ENCODE measurements at places on chromosomes 6 and 20.

DNA sequence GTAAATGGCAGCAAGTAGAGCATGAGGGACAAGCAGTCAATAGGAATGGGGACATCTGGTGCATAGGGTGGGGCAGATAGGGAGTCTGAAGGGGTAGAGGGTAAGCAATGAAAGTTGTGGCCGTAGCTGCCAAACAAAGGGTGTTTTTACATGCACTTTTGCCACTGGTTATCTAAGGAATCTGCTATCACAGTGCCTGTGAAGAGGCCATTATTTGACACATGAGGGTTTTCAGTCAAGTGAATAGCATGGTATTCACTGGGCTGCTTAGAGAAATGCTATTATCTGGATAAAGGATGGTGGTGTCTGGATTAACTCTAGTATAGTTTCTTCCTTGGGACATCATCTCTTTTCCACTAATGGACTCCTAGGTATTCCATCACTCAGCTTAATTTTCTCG is 118.2 kb downstream of the CARMIL1 start:
- no peak for DNase-seq

GRCh38 chr6:31947070-31947675 is 1.3 kb downstream of the CFB start:
- DNase-seq, result no peak

- DNase-seq, result no peak
These were observed 27.0 kb downstream of the TOX2 start for GRCh38 chr20:43941476-43942200.

DNA sequence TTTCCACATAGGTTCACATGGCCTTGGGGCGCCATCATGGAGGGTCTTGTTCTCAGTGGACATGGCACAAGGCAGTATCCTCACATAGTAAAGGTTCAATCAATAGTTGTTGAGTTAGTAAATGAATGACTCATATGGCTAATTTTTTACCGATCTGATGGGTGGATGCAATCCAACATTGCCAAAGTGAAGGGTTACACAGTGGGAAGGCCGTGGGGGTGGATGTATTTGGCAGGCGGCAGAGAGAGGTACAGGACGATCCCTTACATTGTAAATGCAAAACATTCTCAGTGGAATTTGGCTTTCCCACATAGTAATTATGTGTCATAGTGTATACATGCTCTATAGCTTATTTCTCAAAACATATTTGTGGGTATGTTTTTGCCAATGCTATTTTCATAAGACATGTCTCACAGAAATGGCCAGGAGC is 21.0 kb upstream of the PDE7B start:
- no peak for DNase-seq

GRCh38 chr20:2114990-2115681 is 13.5 kb downstream of the STK35 start:
- DNase-seq, result no peak

DNA sequence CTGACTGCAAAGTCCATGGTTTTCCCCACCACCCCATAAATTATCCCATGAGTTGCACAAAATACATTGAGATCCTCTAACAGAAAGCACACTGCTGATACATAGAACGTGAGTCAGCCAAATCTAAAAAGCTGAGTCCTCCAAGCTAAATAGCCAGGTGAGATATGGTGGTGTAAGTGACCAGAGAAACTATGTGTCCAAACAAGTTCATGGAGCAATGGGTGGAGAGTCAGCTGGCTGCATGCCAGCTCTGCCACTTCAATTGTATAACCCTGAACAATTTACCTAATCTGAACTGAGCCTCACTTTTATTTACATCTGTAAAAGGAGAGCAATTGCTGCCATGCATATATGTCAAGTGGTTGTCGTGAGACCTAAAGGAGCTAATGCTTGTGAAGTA is 9.7 kb downstream of the SNAP25 start:
- DNase-seq, result no peak

GRCh38 chr6:9628819-9629218 is 786.1 kb downstream of the TFAP2A start:
- DNase-seq, result no peak

DNA sequence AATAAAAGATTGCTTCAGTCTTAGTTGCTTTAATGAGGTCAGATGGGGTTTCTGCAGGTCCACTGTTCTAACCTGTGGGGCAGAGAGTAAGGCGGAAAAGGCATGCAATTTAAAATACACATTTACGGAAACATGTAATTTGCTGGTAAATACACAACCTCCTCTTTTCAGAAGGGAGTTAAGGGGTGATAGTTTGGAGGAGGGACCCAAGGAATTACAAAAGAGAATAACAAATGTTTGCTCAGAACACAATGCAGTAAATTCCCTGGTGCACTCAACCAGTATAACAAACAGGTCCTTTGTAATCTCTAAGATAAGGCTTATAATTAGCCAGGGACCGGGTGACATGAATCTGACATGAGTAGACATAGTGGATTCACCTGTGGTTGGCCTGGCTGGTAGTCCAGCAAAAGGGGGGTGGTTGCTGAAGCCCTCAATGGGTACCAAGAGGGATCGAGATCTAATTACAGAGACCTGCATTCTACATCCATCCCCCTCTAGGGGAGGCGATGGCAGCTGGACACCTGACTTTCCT is 295.1 kb downstream of the PHACTR1 start:
- DNase-seq, result no peak

DNA sequence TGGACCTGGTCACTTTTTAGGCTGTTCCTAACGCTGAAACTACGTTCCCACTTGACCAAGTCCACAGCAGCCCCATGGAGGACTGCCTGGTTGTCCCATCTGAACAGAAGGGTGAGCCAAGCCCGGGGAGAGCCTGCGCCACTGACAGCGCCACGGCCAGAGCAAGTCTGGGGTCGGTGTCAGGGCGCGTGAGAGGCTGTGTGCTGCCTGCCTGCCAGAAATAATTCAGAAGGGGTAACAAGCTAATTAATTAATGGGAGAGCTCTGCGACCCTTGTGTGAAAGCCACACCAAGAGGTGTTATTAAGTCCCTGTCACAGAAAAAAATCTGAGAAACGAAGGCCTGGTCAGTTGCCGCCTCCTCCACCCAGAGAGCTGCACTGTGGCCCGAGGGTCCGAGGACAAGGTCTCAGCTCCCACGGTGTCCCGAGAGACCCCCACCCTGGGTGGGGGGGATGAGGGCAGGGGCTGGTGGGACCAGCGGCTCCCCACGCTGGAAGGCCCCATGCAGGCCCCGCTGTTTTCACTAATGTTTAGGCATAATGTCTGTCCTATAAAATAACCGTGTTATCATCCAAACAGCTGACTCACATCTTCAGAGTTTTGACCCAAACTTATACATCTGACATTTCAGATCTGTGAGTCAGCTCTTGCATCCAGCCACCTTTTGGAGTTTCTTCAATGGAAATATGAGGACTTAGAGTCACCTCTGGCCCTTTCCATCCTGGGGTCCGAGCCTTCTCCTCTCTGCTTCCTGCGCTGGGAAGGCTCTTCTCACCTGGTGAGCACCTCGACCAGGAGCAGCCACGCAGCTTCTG is 58.5 kb downstream of the DLL1 start:
- DNase-seq, result no peak

DNA sequence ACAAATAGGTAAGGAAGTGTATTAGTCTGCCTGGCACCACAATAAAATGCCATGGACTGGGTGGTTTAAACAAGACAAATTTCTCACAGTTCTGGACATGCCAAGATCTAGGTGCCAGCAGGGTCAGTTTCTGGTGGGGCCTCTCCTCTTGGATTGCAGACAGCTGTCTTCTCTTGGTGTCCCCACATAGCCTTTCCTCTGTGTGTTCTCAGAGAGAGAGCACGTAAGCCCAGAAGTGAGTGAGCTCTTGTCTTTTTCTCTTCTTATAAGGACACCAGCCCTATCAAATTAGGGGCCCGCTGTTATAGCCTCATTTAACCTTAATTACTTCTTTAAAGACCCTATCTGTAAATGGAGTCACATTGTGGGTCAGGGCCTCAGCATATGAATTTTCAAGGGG is 28.3 kb downstream of the SMPDL3A start:
- DNase-seq, result no peak

GRCh38 chr6:7129360-7129759 is 21.6 kb downstream of the RREB1 start:
- DNase-seq, result no peak

DNA sequence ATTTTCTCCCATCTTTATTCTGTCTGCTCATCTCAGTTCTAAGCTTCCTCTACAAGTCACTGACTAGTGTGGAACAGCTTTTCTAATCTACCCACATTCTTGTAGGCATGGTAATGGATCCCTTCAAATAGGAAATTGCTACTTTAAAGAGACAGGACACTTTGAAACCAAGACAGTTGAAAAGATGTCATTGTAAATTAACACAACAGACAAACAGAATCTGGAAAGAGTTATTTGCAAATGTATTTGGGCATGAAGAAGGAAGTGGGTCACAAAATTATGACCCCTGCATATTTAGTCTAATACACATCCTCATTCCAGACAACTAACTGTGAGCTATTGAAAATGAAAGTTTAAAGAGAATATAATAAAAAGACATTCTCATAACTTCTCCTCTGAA is 298.2 kb upstream of the MARCKS start:
- DNase-seq, result no peak

DNA sequence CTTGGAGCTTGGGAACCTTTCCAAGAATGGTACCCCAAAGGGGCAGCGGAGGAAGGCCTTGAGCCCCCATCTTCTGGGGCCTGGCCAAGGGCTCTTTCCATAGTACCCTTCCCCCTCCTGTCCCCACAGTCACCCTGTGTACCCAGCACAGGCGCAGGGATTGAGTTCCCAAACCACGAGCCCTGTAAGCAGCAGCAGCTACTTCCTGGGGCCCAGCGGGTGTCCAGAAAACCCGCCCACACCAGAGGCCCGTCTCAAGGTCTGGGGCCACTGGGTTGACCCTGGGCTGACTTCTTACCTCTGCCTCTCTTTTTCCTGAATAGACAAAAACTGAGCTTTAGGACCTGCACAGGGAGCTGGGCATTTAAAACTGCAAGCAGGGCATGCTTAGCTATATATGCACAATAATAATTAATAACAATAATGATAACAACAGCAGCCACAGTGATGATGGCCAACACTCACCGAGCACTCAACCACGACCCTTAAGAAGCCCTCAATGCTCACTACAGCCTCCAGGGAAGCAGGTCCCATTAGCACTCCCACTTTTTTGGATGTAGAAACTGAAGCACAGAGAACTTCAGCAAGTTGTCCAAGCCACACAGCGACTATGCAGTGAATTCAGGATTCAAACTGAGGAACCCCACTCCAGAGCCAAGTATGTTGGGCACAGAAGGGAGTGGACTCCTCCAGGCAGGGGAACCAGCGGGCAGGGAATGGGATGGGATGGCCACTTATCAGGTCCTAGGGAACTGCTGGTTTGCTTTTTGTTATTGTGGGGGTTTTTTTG is 14.5 kb downstream of the NOL4L start:
- no peak for DNase-seq

DNA sequence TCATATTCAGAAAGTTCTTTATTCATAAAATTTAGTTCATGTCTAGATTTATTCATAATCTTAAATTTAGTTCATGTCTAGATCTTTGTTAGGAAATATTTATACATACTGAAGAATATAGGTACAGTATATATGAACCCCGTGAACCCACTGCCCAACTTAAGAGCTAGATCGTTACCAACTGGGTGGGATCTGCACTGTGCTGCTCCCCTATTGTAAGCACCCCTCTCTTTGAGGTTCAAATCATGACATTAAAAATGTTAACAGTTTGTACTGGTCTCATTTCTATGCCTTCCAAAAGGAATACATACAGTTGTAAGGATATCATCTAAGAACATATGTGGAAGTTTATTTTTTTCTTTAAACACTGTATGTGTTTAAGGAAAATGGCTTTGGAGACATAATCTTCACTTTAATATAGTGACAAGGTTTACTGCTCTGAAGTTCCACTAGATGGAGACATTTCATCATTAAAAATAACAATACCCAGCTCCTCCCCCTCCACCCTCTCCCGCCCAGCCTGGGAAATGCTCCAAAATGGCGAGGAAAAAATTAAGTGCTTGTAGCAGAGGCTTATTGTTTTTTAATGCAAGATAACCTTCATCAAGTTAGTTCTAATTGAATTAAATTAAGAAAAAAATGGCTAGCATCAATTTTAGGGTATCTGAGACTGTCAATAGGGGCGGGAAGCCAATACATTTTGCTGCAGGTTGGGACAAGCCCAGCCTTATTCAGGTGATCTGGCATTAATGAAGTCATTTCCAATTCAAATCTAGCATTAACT is 104.1 kb upstream of the TRAF3IP2 start:
- DNase-seq, result no peak

DNA sequence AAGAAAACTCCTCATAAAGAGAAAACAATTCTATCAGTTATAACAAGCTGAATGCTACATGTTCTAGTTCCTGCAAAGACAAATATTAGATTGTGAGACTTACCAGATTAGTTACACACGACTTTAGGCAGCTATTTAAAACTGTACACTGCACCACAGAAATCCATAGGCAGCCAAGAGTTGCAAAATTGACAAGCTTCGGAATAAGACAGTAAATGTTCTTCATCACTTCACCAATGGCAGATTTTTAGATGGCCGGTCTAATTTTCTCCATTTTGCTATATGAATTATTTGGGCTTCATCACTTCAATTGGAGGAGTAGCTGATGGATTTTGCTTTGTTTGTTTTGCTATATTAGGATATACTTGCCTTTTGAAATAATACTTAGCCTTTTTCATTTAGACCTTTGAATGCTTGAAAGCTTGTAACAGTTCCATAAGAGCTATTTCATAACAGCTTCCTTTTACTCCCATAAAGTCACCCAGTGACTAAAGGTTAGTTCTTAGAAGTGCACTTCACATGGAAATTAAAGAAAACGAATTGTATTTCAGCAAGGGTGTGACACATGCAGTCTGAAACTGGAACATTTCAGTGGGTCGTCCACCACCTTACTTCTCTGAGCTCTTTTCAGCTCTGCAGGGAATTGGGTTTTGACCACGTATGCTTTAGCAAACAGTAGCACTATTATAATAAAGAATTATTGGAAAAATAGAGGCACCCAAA is at the start of gene ROS1:
Gene ROS1 (minus strand): TSS at position 512 of the 723 bp plus-strand sequence. CDS start 286 bp downstream, at position 226.
- no peak for DNase-seq

GRCh38 chr6:39130691-39131090 is 15.7 kb upstream of the SAYSD1 start:
- no peak for DNase-seq

DNA sequence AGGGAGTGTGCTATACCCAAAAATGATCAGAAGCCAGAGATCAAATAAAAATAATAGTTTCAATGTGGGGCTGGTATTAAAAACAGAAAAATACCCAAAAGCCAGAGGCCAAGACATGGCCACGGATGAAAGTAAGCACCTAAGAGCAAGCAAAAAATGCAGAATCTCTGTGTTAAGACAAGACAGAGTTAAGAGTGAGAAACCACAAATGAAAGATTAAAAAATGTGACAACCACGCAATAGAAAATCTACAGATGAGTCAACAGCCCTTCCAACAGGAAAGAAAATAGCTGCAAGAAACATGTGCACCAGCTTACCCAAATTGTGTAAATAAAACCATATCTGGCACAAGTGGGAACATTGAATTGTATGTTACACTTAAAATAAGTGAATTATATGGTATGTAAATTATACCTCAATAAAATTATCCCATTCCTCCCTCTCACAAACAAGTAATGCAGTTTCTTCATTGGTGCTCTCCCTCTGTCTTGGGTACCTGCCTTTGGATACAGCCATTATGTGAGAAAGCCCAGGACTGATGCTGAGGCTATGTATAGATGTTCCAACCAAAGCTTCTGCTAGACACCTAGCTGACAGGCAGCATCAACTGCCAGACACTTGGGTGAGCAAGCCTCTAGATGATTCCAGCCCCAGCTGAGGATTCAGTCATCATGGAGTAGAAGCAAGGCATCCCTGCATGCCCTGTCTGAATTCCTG is 55.3 kb upstream of the UFL1 start:
- no peak for DNase-seq

GRCh38 chr6:44561060-44561623 is 173.6 kb downstream of the CDC5L start:
- DNase-seq, result no peak

- DNase-seq, result no peak
These were observed 91.2 kb downstream of the LCA5 start for GRCh38 chr6:79446006-79446405.

Data from T1000 (cell line).